ENCODE measurements at places on chromosomes 4 and X.

- no peak for DNase-seq
Measured at GRCh38 chrX:22674932-22675331, 324.8 kb upstream of the DDX53 start.

DNA sequence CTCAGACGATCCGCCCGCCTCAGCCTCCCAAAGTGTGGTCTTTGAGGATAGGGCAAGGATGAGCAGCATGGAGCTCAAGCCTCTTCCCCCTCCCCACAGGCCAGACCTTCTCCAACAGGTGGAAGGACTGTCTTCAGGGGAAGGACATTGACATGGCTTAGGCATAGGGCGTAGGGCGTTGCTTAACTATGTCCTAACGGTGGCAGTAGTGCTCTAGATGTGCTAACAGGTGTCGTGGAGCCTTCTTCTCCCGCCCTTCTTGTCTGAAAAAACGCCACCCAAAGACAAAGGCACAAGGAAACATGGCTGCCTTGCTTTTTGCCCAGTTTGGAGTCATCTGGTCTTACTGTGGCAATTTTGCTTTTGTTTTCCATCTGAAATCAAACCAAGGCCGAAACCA, 219.8 kb downstream of the OR13H1 start:
- no peak for DNase-seq

GRCh38 chrX:47245156-47245555, 12.3 kb downstream of the USP11 start:
- DNase-seq = no peak

GRCh38 chr4:129668092-129668491, 572.1 kb downstream of the C4orf33 start:
- DNase-seq = no peak

DNA sequence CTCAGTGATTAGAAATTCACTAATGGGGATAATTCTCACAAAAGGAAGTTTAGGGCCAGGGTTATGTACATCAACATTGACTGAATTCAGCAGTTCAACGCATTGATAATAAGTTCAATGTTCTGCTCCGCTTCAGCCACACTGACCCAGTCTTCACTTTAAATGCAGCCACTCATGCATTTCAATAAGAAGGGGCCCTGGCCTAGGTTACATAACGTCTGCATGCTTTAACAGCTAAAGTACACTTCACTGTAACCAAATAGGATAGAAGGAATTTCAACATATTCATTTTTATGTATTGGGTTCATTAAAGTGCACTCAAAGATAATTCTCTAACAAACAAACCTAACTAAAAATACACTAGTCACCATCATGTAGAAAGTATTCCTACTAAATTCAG, 12.8 kb upstream of the TSPAN7 start:
- DNase-seq = no peak

DNA sequence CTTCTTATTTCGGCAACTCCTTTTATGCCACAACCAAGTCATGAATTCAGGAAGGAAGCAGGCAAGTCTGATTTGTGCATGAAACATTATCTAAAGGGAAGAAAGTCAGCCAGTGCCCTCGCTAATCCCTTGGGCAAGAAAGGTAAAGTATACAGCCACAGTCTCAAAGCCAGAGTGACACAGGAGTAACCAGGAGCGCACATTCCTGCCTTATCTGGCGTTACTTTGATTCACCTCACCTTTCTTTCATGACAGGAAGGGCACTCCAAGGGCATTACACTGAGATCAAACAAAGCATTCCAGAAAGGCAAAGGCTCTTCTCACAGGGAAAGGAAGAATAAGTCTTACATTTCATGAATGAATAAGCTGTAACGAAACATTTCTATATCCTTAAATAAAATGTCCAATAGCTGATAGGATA, 38.8 kb downstream of the FAT1 start:
- DNase-seq = no peak

DNA sequence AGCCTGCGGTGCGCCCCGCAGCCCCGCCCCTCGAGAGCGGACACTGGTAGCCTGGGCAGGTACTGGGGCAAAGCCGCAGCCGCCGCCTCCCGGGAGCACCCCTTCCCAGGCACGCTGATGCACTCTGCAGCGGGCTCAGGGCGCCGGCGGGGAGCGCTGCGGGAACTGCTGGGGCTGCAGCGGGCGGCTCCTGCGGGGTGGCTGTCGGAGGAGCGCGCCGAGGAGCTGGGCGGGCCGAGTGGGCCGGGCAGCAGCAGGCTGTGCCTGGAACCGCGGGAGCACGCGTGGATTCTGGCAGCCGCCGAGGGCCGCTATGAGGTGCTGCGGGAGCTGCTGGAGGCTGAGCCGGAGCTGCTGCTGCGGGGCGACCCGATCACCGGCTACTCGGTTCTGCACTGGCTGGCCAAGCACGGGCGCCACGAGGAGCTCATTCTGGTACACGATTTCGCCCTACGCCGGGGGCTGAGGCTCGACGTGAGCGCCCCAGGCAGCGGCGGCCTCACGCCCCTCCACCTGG, 401 bp downstream of the SOWAHD start:
- DNase-seq = no peak

GRCh38 chr4:27360131-27360530, 499.5 kb downstream of the STIM2 start:
- DNase-seq = no peak

DNA sequence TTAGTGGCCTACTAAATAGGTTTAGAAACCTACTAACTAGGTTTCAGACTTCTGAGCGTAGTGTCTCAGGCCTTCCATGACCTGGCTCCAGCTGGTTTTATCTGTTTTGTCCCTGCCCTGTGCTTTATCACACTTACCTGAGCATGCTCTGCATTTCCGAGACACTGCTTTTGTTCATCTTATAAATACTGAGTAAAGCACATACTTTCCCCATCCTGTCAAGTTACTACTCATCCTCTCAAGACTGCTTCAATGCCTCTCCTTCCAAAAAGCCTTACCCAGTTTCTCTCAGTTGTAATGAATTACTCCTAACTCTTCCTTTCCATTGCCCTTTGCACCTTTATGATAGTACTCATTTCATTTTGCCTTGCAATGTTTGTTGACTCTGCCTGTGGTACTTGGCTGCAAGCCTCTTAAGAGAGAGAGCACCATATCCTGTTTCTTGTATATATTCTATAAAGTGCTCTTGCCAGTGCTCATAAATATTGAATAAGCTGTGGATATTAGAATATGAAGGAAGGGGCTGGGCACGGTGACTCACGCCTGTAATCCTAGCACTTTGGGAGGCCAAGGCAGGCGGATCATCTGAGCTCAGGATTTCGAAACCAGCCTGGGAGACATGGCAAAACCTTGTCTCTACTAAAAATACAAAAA, 34.4 kb downstream of the SLAIN2 start:
- DNase-seq = no peak

- no peak for DNase-seq
Measured at GRCh38 chr4:128879971-128880370, 70.5 kb downstream of the JADE1 start.

DNA sequence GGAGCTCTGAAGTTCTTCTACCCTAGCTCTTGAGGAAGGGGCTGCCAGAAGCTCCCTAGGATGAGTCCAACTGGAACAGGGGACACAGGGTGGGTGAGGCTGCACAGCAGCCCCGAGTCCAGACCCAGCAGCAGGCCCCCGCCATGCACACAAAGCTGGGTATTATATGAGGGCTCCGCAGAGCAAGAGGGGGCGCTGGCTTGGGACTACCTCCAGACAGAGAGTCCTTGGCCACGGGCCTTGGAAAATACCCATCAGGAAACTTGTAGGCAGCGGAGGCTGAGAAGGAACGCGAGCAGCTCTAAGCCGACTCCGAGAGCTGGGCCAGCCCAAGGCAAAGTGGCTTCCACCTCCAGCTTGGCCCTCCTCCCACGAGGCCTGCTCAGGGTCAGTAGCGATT, 8.1 kb downstream of the HCFC1 start:
- DNase-seq = no peak

- DNase-seq = no peak
Measured at GRCh38 chr4:6264225-6264540, 5.5 kb upstream of the WFS1 start.

DNA sequence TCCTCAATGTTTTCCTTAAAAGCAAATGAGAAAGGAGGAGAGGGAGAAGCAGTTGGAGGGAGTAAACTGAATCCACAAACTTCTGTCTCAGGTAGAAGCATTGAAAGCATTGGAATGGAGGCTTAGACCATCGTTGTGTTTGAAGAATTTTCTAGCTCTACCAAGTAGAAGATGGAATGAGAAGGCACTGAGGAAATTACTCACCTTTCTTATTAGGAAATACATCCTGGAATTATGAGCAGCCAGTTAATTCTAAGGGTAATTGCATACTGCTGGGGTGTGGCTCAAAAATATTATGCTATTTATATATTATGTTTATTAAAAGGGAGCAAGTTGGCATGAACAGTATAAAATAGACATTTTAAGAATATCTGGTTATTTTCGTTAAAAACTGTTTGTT, 12.9 kb downstream of the PGM2 start:
- DNase-seq = no peak

DNA sequence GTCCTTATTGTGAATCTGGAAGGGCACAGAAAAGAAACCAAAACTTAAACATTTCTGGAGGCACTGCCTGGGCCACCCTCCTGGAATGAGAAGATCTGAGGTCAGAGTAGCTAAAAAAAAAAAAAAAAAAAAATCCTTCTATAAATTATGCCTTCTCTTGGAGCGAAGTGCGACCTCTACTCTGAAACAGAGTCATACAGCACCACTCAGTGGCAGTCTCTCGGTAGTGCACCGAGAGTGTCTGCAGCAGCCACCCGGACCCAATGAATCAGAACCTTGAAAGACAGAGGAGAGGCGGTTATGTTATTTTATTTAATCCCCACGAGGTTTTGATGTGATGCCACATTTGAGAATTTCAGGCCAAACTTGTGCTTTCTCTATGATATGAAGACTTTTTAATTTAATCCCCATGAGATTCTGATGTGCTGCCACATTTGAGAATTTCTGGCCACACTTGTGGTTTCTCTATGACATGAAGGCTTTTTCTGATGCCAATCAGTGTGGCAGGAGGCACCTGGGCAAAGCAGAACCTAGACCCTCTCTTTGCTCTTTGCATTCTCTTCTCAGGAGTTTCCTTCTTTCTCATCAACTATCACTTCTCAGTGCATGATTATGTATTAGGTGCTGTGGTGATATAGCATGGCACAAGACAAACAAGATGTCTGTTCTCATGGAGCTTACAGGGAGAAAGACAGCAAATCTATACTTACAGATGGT, 5.6 kb upstream of the CT47C1 start:
- DNase-seq = no peak

DNA sequence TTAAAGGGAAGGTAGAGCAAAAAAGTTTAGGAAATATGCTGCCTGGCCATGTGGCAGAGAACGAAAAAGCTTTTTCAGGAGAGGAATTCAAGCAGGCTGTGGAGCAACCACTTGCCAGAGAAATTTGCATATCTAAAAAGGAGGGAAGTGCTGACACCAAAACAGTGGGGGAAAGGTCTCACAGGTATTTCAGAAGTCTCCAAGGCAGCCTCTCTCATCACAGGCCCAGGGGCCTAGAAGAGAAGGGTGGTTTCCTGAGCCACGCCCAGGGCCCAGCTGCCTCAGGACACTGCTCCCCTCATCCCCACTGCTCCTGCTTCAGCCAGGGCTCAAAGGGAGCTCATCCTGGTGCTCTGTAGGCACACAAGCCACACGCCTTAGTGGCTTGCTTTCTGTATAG, 29.9 kb upstream of the STS start:
- DNase-seq = no peak

Data from stimulated activated CD8-positive, alpha-beta memory T cell treated with anti-CD3 and anti-CD28 coated beads, Interleukin-7, amount 100 ng/mL, for 1 hour (primary cell).